ENCODE measurements at places on chromosomes 7 and 10.

DNA sequence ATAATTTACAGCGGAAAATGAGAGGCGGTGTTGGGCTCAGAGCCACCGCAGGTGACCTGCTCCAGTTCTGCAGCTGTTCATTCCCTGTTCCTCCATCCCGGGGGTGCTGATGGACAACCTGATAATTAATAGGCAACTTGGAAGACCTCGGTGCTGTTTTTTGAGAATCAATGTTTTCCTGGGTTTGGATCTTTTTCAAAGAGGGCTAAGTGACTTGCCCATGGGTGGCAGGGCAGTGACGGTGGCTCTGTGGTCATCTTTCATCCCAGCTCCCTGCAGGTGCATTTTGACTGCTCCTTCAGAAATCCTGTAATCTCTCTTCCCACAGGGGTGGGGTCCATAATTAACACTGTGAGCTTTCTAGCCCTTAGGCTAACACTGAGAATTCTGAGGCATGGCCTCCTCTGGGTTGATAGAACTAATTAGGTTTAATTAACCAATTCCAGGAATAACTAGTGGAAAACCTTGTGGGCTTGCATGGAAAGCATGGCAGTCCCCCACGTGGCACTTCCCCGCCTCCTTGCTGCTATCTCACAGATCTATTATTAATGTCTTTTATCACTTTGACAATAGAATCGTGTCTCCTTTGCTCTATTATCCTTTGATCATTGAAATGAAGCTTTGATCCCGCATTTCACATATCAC lies 217.9 kb downstream of the GLRX3 start:
- no peaks in the 10 kb centered on the region for H3K4me1 ChIP-seq
- H3K4me3 ChIP-seq, result no peak overlapping the region
- no peak overlapping the region for H3K27ac ChIP-seq
- H3K36me3 ChIP-seq, result no peaks in the 10 kb centered on the region
- H3K27me3 ChIP-seq, result peaks cover 20% of the 10 kb centered on the region

GRCh38 chr7:150911590-150912267 lies 59.4 kb downstream of the AOC1 start:
- H3K36me3 ChIP-seq, result no peaks in the 10 kb centered on the region
- H3K4me3 ChIP-seq, result no peak overlapping the region
- no peak for DNase-seq
- peaks cover 17% of the 10 kb centered on the region for H3K27me3 ChIP-seq

DNA sequence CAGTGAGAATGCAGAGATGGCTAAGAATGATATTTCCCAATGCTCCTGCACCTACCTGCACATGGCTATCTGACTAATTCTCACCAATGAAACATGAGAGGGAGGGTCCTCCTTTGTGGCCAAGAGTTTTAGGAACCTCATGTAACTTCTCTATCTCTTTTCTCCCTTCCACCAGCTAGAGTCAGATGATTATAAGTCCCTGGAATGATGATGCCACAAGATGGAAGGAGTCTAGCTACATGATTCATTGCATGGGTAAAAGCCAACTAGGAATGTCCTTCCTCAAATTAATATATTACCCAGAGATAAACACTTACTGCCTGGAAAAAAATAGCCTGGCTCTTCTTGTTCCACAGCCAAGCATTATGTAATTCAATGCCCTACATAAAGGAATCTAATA lies 55.1 kb upstream of the AASS start:
- no peak overlapping the region for H3K4me3 ChIP-seq
- H3K27ac ChIP-seq, result no peak overlapping the region
- no peaks in the 10 kb centered on the region for H3K27me3 ChIP-seq
- no peak for DNase-seq

GRCh38 chr10:1119027-1119426 lies 62.8 kb downstream of the WDR37 start:
- no peaks in the 10 kb centered on the region for H3K27me3 ChIP-seq
- no peak overlapping the region for H3K4me3 ChIP-seq
- DNase-seq, result no peak
- peaks cover 82% of the 10 kb centered on the region for H3K36me3 ChIP-seq
- no peak overlapping the region for H3K27ac ChIP-seq
- peaks cover 32% of the 10 kb centered on the region for H3K4me1 ChIP-seq

DNA sequence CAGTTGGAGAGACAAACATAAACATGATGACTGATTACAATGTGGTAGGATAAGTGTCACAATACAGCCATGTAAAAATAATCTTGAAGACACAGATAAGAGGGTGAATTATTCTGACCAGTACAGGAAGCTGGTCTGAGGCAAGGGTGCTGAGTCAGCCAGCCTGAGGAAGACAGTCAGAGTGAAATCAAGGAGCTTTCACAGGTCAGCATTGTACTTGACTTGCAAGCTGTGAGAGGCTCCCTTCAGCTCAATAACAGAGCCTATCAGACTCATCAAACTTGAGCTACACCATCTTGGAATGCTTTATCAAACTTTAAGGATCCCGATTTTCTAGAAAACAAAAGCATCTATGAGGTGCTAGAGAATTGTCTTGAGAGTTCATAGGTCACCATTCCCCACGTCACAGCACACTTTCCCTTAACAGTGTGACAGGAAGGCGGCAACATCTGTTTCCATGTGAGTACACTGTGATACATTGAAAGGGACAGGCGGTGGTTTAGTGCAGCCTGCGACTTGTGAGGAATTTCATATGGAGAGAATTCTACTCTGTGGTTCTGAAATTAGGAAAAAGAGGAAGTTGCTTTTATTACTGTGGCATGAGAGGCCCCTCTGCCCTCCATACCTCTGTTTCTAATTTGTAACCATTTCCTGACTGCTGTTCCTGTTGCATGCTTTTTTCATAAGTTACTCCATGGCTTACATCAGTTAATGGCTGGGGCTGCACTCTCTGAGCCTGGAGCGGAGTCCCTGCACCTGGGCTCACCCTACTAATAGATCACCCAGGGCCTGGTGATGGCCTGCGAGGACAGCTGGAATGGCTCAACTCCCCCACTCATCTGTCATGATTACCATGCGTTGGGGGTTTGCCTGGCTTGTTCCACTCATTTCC lies 417.1 kb downstream of the SUGCT start:
- H3K27me3 ChIP-seq, result no peaks in the 10 kb centered on the region
- no peak overlapping the region for H3K27ac ChIP-seq
- H3K36me3 ChIP-seq, result no peaks in the 10 kb centered on the region
- no peaks in the 10 kb centered on the region for H3K4me1 ChIP-seq

DNA sequence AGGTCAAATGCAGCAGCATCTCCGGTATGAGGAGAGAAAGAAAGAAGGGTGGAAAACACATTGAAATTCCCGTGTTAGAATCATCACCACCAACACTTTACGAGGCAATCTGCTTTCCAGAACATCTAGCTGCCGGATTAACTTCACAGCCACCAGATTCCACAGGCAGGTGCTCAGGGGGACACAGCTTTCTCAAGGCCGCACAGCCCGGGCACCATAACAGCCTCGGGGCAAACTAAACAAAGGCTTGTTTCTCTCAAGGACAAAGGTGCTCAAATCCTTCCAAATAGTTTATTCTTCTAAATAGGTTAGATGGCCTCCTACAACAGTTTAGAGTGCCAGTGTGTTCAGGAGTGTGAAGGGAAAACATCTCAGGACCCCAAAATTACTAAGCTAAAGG lies 156.3 kb downstream of the DIP2C start:
- H3K4me1 ChIP-seq, result peaks cover 28% of the 10 kb centered on the region
- H3K27ac ChIP-seq, result no peak overlapping the region
- no peaks in the 10 kb centered on the region for H3K36me3 ChIP-seq
- no peak for DNase-seq

- H3K27ac ChIP-seq, result no peak overlapping the region
- DNase-seq, result no peak
- no peaks in the 10 kb centered on the region for H3K4me1 ChIP-seq
- H3K27me3 ChIP-seq, result peaks cover 34% of the 10 kb centered on the region
Measured at GRCh38 chr7:156356551-156356950, 284.0 kb upstream of the RNF32 start.

- H3K27ac ChIP-seq, result no peak overlapping the region
- H3K27me3 ChIP-seq, result no peaks in the 10 kb centered on the region
- H3K4me1 ChIP-seq, result peaks cover 28% of the 10 kb centered on the region
- H3K36me3 ChIP-seq, result no peaks in the 10 kb centered on the region
Measured at GRCh38 chr7:5567790-5568189, 144.2 kb upstream of the TNRC18 start.

DNA sequence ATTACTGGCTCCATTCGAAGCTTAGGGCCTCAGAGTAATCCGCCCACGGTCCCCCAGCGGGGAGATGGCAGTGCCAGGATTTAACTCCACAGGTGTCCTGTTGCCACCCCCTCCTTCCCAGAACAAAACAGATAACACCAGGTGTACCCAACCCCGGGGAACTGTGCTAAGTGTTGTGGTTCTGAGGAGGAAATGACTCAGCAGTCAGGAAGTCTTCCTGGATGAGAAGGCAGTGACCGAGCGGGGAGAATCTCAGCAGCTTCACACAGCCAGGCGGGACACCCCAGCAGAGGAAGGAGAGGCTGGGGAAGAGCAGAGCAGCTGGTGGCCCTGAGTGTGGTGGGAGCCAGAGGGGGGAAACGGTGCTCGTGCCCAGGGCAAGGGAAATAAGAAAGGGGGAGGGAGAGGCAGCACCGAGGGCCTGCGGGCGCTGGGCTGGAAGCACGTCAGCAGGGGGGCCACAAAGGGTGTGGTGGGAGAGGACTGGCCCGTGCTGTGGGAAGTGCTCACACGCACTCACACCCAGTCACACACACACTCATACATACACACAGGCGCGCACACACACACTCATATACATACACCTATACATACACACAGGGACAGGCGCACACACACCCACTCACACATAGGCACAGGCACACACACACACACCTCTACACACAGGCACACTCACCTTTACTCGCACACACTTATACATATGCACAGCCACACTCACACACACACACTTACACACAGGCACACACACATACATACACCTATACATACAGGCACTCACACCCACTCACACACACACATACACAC lies 59.8 kb upstream of the CHST15 start:
- H3K27ac ChIP-seq, result peak overlapping the region; percentile 52
- peaks cover 61% of the 10 kb centered on the region for H3K4me1 ChIP-seq
- H3K4me3 ChIP-seq, result peak overlapping the region; percentile 29

DNA sequence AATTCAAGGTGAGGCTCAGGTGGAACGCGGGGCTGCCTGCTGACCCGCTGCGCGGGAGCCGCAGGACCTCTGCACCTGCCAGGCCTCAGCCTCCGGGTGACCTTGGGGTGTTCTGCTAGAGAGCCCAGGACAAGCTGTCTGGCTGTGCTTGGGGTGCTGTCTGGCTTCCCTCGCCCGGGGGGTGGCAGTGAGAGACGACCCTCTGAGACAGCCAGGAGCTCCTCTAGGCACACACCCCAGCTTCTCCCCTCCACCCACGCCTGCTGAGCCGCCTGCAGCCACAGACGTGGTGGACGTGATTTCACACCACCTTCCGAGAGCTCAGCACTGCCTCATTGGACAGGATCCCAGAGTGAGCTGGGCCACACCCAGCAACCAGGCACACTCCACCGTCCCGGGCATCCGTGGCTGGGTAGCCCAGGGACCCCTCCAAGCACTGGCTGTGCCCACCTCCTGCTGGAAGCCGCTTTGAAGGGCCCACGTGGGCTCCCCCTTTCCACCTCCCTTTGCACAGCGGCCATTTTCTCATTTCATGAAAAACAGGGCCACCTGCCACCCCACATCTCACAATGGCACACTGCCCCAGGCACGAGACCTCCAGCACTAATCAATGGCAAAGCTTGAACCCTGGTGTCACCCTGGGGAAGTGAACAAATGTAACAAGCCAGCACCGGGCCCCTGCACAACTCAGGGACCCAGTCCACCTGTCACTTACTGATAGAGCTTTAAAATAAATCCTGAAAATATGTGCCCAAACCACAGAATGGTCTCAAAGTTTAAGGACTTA lies 35.0 kb downstream of the ZFAND2A start:
- no peaks in the 10 kb centered on the region for H3K27me3 ChIP-seq
- DNase-seq, result peak; percentile 36
- peaks cover 23% of the 10 kb centered on the region for H3K4me1 ChIP-seq

- H3K36me3 ChIP-seq, result no peaks in the 10 kb centered on the region
- H3K4me1 ChIP-seq, result no peaks in the 10 kb centered on the region
- no peak overlapping the region for H3K27ac ChIP-seq
- H3K27me3 ChIP-seq, result no peaks in the 10 kb centered on the region
Measured at GRCh38 chr7:20529260-20529659, 86.2 kb upstream of the ABCB5 start.

DNA sequence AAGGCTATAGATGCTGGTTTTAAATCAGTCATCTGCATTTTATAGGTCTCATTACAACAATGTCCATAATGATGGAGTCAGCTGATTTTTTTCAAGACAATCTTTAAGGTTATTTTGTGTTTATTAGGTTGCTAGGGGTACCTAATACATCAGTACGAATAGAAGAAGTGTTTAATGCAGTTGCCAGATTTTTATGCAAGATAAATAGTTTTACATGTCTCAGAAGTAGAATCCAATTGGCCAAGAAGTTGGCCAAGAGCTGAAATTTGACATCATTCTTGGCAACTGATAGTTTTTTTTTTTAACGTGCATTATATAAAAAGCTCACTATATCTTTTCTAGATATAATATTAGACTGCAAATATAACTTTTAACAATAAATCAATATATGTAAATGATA lies 208.5 kb downstream of the TRIL start:
- H3K4me3 ChIP-seq, result no peak overlapping the region
- no peaks in the 10 kb centered on the region for H3K27me3 ChIP-seq
- H3K4me1 ChIP-seq, result peaks cover 44% of the 10 kb centered on the region
- H3K36me3 ChIP-seq, result no peaks in the 10 kb centered on the region
- no peak overlapping the region for H3K27ac ChIP-seq

GRCh38 chr10:74032900-74033655 lies 35.2 kb downstream of the VCL start:
- H3K27ac ChIP-seq, result peak overlapping the region; percentile 53
- H3K4me1 ChIP-seq, result peaks cover 96% of the 10 kb centered on the region
- no peak overlapping the region for H3K4me3 ChIP-seq
- H3K36me3 ChIP-seq, result peaks cover 8% of the 10 kb centered on the region

- peaks cover 18% of the 10 kb centered on the region for H3K27me3 ChIP-seq
- no peaks in the 10 kb centered on the region for H3K36me3 ChIP-seq
- H3K4me3 ChIP-seq, result no peak overlapping the region
- no peak overlapping the region for H3K27ac ChIP-seq
Measured at GRCh38 chr10:84015877-84016595, 123.3 kb upstream of the GHITM start.

DNA sequence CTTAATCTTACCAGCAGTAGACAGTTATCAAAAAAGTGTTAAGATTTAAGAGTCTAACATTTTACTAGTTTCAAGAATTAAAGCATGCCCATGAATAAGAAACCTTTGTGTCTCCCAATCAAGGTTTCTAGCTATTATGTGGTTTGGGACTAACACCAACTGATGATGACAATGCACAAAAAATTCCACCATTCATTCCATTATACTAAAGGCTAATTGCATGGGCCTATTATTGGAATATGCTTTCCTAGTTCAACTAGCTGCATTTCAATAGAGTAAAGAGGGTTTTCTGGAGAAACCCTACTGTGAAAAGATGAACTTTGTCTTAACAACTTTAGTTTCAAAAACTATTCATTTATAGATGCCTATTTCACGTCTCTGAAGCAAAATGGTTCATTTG lies 44.6 kb downstream of the UBE2H start:
- no peak overlapping the region for H3K4me3 ChIP-seq
- DNase-seq, result no peak
- H3K27ac ChIP-seq, result peak overlapping the region; percentile 22
- H3K27me3 ChIP-seq, result no peaks in the 10 kb centered on the region

- no peaks in the 10 kb centered on the region for H3K4me1 ChIP-seq
- no peaks in the 10 kb centered on the region for H3K36me3 ChIP-seq
- H3K27me3 ChIP-seq, result peaks cover 9% of the 10 kb centered on the region
- H3K4me3 ChIP-seq, result no peak overlapping the region
Measured at GRCh38 chr7:41507686-41508268, 195.1 kb downstream of the INHBA start.
